ENCODE measurements at places on chromosomes 3 and 15.

DNA sequence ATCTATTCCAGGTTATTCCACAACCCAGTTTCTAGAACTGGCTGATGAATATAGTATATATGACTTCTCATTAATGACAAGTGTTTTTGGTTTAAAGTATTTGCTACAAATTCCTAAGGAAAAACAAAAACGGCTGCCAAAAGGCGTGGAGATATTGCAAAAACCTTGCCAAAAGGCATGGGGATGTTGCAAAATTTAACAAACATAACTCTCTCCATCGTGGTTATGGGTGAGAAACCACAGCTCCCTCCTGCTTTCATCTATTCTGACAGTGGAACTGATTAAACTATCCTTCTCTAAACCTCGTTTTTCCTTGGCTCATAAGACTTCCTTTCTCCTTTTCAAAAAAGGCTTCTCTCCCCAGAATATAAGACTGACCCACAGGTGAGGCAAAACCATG, 342.0 kb upstream of the PDZRN3 start:
- no peak for ATAC-seq

DNA sequence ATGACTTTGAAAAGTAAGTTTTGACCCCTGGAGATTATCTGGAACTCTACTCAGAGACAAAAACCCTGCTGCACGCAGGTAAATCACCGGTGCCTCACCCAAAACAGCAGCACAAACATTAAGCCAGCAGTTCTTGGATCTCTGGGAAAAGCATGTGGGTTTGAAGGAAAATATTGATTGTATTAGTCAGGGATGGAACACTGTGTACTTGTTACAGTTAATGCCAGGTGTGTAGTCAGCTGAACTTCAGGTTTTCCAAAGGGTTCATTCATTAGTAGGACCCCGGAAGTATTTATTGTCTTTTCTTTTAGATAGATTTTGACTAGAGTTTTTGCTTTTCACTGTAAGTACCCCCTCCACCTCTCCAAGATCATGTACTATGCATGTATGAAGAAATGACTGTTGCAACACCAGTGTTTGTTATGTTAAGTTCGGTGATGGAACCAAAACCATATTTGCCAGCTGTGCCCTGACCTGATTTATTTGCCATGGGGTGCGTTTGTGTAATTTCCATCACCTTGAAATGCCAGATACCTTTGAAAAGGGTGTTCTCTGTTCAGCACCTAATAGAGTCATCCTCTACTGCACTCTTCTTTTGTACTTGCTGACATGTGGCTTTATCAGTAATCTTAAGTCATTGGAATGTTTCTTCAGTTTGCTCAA, 14.5 kb downstream of the ARHGEF26 start:
- ATAC-seq: no peak

DNA sequence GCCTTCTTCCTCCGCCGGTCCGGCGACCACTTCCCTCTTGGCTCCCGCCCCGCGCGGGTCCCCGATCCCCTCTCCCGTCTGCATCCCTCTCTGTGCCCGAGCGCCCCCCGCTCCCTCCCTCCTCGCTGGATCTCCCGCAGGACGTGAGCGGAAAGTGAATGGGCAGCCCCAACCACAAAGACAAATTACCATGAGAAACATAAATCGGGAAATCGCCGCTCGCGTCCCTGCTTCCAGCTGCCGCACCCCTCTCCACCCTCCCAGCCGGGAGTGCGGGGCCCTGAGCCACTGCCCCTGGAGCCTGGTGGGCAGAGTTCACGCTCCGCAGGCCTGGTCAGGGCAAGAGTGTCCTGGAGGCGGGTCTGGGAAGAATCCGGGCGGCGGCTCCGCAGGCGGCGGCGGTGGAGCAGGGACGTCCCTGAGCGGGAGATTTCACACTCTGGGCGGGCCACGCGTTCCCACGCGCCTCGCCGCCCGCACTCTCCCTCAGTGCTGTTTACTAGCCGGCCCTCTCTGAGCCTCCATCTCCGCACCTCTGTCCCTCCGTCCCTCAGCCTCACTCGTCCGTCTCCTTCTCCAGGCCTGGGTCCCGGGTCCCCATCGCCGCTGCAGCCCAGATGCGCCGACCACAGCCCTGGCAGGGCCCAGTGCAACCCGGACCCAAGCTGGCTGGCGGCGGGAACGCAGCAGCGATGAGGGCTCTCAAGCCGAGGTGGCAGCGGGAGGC, 835 bp downstream of the SEMA5B start:
- peak; percentile 7 for ATAC-seq

GRCh38 chr3:118226206-118226605, 808.4 kb downstream of the IGSF11 start:
- no peak for ATAC-seq

GRCh38 chr15:64459066-64459781, 1.2 kb upstream of the ZNF609 start:
- no peak for ATAC-seq

DNA sequence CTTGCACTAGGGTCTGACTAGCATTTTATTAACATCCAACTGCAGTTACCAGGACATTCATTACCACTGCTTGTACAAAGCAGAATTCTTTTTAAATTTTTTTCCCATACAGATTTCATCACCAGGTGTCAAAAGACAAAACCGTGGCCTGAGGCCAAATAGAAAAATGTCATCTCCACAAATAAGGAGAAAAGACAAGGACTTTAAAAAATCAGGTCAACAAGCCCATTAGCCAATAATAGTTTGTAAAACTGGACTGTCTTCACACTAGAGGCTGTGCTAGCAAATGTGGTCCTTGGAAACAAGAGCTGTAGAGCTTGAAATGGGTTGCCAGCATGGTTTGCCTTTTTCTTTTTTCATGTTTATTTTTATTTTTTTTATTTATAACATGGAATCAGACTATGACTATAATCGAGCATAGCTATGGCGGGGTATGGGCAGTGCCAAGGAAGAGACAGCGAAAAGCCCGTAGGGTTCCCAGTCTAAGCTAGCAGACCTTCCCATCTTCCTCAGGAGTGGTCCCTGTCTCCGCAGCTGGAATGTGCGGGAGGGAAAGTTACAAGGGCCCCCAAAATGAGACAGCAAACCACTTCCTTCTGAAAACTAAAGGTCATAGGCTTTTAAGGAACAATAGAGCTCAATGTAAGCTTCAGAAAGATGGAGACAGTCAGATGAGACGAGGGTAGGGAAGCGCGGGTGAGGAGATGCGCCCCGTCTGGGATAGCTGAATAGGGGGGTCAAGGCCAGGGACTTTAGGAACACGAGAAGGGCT, 1.5 kb downstream of the PTPN9 start:
- no peak for ATAC-seq

GRCh38 chr3:152915695-152916094, 80.8 kb downstream of the P2RY1 start:
- ATAC-seq: no peak

DNA sequence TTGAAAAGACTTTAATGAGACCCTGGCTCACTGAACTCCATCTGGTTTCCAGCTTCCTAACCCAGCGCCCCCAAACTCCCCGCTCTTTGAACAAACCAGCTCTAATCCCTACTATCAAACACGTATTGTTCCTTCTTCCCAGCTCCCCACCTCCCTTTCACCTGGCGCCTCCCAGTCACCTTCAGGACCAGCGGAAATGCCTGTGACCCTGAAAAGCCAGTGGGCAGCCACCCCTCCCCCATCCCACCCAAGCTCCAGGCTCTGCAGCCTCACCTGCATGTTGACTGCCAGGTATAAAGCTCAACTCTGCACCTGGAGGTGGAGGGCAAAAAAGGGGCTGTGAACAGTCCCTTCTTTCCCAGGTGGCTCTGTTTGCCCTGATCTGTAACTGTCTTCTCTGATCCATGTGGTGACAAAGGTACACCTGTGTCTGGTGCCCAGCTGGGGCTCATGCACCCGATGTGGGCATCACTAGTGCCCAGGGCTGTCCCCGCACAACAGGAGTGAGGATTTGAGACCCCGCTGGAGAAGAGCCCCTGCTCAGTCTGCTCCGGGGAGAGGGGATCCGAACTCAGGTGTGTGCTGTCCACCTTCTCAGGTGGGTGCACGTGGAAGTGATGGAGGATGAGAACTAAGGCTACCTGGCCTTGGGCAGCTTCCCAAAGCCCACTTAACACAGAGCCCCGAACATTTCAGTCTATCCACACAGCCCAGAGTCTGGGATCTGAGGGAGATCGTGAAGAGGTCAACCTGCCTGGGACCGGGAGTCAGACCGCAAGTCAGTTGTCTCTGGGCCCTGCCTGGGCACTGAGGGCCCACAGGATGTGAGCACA, 128.9 kb downstream of the NSMCE3 start:
- no peak for ATAC-seq

GRCh38 chr3:124401843-124402242, 328.4 kb upstream of the UMPS start:
- no peak for ATAC-seq

- ATAC-seq: no peak
Observed at GRCh38 chr3:159899166-159899565, 89.5 kb upstream of the IL12A start.

- no peak for ATAC-seq
Observed at GRCh38 chr3:172777901-172778300, 27.4 kb downstream of the ECT2 start.

GRCh38 chr15:92822216-92823144, 77.6 kb upstream of the CHD2 start:
- ATAC-seq: no peak

GRCh38 chr15:85764649-85765277, 30.0 kb downstream of the KLHL25 start:
- no peak for ATAC-seq

GRCh38 chr3:195178124-195178910, 92.6 kb downstream of the XXYLT1 start:
- no peak for ATAC-seq

- ATAC-seq: peak; percentile 60
Observed at GRCh38 chr3:49415931-49416601, 3.8 kb downstream of the TCTA start.

DNA sequence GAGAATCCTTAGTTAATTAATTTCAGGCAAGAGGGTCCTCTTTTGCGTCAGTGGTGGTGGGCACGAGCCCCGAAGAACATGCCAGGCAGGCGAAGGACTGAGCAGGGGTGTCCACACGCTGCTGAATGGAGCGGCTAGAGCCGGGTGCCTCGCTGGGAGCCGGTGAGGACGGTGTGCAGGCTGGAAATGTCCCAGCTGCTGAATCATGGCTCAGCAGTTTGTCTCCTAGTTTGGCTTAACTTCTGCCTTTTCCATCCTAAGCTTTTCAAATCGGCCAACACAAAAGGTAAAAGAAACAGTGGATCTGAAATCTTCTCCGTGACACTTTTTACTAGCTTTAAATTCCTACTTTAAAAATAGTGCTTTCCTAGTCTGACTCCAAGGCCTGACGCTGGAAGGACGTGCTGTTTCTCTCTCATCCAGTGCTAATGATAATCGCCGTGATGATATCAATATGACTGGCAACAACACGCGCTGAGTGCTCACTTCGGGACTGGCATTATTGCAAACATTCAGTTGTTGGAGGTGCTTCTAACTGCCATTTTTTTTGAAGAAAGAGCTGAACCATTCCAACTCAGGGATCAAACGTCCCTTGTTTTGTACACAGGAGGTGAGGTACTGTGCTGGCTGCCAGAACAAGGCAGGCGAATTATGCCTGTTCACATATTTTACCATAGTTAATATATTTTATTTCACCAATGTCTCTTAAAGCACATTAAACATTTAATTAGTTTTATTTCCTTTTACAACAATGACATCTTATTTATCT, 19.8 kb downstream of the PCSK6 start:
- no peak for ATAC-seq

DNA sequence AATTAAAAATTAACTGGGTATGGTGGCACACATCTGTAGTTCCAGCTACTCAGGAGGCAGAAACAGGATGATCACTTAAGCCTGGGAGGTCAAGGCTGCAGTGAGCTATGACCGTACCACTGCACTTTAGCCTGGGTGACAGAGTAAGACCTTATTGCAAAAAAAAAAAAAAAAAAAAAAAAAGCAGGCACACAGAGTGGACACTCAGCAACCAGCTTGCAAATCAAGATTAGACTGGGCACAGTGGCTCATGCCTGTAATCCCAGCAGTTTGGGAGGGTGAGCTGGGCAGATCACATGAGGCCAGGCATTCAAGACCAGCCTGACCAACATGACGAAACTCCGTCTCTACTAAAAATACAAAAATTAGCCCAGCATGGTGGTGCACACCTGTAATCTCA, 5.4 kb downstream of the CLN6 start:
- no peak for ATAC-seq

GRCh38 chr3:56591262-56591661, 34.3 kb downstream of the CCDC66 start:
- ATAC-seq: no peak

GRCh38 chr15:78101423-78102105, 9.2 kb downstream of the SH2D7 start:
- ATAC-seq: no peak

DNA sequence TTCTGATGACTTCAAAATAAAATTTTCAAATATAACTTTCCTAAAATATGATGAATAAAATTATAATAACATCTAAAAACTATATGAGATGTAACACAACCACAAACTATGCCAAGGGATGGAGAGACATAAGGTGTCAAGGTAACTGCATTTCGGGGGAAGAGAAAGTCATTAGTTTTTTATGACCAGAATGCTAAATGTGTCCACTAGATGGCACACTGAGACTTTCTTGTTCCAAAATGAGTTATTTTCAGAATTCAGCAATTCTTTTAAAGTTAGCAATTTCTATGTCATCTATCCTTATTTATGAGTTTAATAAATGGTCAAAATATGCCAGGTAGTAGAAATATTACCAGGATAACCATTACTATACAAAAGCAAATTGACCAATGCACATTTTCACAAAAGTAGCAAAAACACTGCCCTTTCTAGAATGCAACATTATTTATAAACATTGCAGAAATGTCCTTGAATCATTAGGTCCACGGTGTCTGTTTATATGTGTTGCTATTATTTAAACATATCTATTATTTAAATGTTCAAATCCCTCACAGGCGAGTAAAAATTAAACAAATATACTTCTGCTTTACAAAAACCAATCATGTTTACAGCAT, 374.2 kb downstream of the PLCL2 start:
- no peak for ATAC-seq

DNA sequence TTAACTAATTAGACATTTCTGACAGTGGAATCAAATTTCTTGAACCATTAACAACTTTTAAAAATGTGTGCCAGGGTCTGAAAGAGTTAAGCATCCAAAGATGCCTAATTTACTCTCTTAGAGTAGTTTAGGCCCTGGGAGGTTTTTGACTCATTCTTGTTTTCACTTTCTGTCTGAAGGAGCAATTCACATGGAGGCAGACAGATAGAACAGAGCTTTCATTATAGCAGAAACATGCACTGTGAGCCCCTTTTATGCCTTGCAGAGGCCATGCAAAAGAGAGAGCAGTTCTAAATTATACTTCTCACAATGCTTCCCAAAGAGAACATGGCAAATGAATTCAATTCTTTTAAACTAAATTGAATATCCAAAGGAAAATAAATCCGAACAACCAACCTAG, 554.8 kb downstream of the MFSD1 start:
- ATAC-seq: no peak

- ATAC-seq: no peak
Observed at GRCh38 chr3:180631317-180631716, 29.4 kb downstream of the TTC14 start.

GRCh38 chr15:65926899-65927298, 57.6 kb downstream of the RAB11A start:
- no peak for ATAC-seq

DNA sequence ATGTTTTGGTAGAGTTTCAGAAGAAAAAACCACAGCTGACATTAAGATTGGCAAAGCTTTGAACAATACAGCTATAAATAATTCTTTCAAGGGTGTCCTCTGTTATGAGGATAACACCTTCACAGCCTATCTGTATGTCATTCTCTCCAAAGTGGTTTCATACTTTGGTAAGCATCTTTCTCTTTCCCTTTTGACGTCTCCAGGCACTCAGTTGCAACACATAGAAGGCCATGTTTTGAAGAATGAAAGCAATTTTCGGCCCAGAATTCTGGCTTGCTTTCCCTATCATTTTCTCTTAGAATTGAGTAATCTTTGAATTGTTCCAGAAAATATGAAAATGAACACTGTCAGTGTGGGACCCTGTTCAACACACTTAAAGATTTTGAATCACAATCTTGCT, 200.0 kb upstream of the CBLB start:
- no peak for ATAC-seq

Measured in stimulated activated memory B cell treated with anti-CD40 and anti-IgM and Interleukin-4, amounts not matched to agents 10 μg/mL and 1 μg/mL and 100 μg/mL, for 72 hours (primary cell).